Thoracic aorta (tissue), 2 donors: ENCODE measurements at places on chromosomes 4 and X.

- DNase-seq, result no peak
Observed at GRCh38 chr4:153560908-153561307, 94.7 kb downstream of the TMEM131L start.

DNA sequence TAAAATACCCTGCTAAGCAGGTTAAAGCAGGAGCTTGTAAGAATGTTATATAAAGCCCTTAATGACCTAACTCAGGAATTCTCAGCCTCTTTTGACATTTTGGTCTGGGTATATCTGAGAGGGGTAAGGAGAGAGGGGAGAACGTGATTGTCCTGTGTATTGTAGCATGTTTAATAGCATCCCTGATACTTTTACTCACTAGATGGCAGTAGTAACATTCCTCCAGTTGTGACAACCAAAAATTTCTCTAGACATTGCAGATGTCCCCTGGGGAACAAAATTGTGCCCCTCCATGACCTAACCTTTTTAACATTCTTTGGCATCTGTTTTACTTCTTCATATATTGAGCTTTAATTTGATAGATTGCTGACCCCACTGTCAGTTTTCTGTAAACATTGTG is 17.9 kb downstream of the SMARCA5 start:
- DNase-seq, result no peak

DNA sequence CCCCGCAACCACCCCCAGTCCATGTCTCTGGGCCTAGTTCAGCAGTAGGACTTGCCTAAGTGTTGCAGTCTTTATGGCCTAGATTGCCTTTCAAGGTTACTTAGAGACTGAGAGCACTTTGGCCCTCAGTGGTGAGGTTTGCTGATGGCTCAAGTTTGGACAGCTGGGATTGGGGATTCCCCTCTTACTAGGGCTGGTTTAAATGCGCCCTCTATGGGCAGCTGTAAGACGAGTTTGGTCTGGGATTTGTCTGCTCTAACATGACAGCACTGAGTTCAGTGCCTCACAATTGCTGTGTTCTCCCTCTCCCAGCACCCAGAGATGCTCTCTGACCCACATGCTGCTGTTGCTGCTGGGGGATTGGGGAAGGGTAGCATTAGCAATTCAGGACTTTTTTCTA is 23.1 kb downstream of the DACH2 start:
- DNase-seq, result no peak

DNA sequence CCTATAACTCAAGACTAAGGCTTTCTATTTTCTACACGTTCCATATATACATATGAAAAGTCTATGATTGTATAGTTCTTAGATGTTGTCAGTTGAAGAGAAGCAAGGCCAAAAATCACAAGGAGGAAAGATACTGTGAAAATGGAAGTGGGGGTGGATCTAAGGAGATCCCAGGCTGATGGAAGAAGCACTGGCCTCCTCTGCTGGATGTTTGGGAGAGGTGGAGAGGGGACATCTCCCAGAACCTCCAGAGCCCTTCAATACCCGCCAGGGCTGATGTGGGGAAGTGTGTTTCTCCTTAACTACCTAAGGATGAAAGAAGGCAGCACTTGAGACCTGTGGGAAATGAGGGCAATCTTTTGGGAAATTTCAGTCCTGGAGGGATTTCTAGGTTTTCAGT is 67.4 kb downstream of the RASGEF1B start:
- DNase-seq, result no peak

DNA sequence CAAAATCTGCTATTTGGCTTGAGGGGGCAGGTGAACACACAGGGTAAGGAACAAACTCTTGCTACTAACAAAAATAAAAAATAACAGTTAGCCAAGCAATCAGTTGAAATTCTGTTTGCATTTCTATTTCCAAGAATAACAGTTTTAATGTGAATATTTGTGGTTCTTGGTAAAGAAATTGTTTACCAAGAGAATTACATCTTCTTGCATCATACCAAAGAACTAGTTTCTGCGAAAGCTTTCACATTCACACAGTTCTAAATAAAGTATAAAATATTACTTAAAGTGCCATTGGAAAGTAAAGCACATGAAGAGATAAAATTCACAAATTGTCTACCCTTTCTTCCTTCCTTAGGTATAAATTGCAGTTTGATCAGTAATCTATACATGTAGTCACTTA is 54.4 kb downstream of the KLHL4 start:
- DNase-seq, result no peak

GRCh38 chr4:93658443-93658842 is 170.1 kb upstream of the ATOH1 start:
- no peak for DNase-seq

DNA sequence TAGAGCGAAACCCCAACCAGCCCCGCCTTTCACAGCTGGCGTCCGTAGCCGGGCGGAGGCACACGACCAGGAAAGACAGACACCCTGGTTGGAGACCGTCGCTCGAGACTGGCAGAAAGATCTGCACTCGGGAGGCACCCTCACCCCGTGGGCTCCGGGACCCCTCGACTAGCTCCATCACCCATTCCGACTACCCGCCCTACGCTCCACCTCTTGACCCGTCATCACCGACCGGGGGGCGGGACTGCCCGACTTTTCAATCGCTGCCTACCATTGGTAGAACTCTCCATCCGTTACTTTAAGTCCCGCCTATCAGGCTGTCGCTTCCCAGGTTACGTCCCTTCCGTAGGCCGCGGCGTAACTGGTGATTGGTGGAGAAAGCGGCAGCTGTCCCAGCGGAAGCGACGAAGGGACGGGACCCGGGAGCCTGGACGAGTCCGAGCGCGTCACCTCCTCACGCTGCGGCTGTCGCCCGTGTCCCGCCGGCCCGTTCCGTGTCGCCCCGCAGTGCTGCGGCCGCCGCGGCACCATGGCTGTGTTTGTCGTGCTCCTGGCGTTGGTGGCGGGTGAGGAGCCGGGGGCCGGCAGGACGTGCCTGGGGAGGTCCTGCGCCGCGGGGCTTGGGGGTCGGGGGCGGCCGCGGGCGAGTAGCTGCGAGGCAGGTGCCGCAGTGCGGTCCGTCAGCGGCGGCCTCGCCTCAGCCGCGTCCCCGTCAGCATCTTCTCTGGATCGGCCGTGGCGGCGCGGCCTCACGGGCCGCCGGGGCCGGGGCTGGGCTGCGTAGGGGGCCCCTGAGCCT is at the start of gene ATP6AP2:
Gene ATP6AP2 (plus strand): TSS at position 434 of the 799 bp plus-strand sequence. CDS start 96 bp downstream, at position 530.
- DNase-seq, result peak; percentile 82
